Activated CD4-positive, alpha-beta memory T cell treated with anti-CD3 and anti-CD28 coated beads for 36 hours (primary cell): ENCODE measurements at places on chromosomes 7 and 10. TPM values are rescaled to one million over a fixed set of nuclear protein-coding genes. Genes with fewer than 3 reads are reported as not detected.
A peak's percentile ranks its signal among the peaks of the same experiment; 100 is the strongest.

- DNase-seq: no peak
- H3K4me3 ChIP-seq: no peak overlapping the region
- H3K27me3 ChIP-seq: no peaks in the 10 kb centered on the region
- no peaks in the 10 kb centered on the region for H3K36me3 ChIP-seq
- no peak overlapping the region for H3K27ac ChIP-seq
These were observed 493.5 kb upstream of the GALNT17 start for GRCh38 chr7:70638158-70639107.

DNA sequence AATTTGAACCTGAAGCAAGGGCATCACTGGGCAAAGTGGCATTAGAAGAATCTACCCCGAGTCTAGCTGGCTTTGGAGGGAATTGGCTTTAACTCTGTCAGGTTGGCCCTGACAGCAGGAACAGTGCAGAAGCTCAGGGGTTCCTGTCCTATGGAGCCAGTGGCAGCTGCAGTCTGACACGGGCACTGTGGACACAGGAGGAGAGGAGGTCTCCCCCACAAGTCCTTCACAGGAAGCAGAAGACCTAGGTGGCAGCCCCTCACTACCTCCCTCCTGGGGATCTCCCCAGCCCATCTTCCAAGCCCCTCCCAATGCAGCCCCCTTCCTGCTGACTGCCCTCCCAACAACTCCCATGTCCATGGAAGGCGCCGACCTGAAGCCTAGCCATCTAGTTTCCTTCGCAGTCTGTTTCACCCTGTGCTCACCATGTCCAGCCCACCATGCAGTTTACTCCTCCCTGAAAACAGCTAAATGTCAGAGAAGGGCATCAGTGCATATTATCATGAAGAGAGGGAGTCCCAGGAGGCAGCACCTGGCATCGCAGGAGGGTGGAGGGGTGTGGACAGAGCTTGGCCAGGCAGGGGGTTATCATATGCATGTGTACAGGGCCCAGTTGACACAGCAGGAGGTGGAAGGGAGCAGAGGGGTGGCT lies 17.9 kb upstream of the GDF10 start:
- peaks cover 36% of the 10 kb centered on the region for H3K4me1 ChIP-seq
- no peaks in the 10 kb centered on the region for H3K36me3 ChIP-seq
- no peak for DNase-seq

DNA sequence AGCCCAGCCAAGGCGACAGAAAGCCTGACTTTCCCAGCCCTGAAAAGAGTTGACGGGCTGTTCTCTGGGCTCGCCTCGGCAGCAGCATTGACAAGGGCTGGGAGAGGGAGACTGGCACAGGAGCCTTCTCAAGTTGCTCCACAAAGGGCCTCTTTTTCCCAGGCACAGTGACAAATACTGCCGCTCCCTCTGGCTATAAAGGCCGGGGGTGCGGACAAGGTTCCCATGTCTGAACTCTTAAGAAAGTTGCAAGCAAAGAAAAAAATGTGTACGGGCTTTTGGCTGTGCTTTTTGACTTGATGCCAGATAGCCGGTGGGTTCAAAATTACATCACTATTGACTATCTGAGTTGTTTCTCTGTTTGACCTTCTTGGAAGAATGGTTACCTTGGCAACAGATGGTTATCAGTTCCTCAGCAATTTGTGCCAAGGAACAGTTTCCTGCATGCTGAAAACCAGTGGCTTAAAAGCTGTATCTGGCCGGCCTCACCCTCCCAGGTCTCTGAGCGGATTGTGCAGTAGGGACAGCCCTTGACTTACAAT lies 115.9 kb upstream of the EEPD1 start:
- H3K4me3 ChIP-seq: no peak overlapping the region
- H3K27ac ChIP-seq: no peak overlapping the region
- no peaks in the 10 kb centered on the region for H3K27me3 ChIP-seq
- no peaks in the 10 kb centered on the region for H3K36me3 ChIP-seq
- H3K4me1 ChIP-seq: peaks cover 6% of the 10 kb centered on the region
- DNase-seq: no peak

GRCh38 chr7:44294325-44295069 lies 30.9 kb downstream of the CAMK2B start:
- DNase-seq: no peak
- no peaks in the 10 kb centered on the region for H3K4me1 ChIP-seq
- H3K27ac ChIP-seq: no peak overlapping the region
- peaks cover 32% of the 10 kb centered on the region for H3K27me3 ChIP-seq

GRCh38 chr7:88835147-88835728 lies 39.7 kb upstream of the TEX47 start:
- H3K36me3 ChIP-seq: no peaks in the 10 kb centered on the region
- no peak for DNase-seq
- no peaks in the 10 kb centered on the region for H3K4me1 ChIP-seq
- H3K27me3 ChIP-seq: no peaks in the 10 kb centered on the region

GRCh38 chr10:101493249-101493648 lies 94.8 kb downstream of the POLL start:
- H3K36me3 ChIP-seq: no peaks in the 10 kb centered on the region
- no peaks in the 10 kb centered on the region for H3K27me3 ChIP-seq
- H3K4me3 ChIP-seq: no peak overlapping the region
- no peaks in the 10 kb centered on the region for H3K4me1 ChIP-seq

DNA sequence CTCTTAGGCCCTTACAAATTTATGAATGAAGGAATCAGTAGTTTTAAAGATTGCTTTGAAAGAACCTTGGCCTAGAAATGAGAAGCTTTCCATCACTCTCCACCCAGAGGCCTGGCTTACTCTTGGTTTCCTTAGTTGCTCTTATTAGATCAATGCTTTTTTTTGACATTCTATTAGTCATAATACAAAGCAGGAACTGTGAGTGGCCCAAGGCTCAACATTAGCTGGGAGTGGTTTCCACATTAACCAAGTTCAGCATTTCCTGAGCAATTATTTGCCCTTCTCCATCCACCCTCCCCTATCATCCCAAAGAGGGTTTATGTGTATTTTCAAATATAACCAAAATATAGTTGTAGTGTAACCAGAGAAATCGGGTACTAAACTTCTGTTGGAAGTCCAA lies 103.4 kb upstream of the FAM204A start:
- no peaks in the 10 kb centered on the region for H3K36me3 ChIP-seq
- DNase-seq: no peak
- H3K4me1 ChIP-seq: no peaks in the 10 kb centered on the region
- peaks cover 23% of the 10 kb centered on the region for H3K27me3 ChIP-seq
- H3K4me3 ChIP-seq: no peak overlapping the region

GRCh38 chr10:30189238-30189580 lies 129.8 kb upstream of the JCAD start:
- H3K4me1 ChIP-seq: peaks cover 5% of the 10 kb centered on the region
- H3K4me3 ChIP-seq: no peak overlapping the region
- H3K27me3 ChIP-seq: no peaks in the 10 kb centered on the region
- DNase-seq: no peak
- no peaks in the 10 kb centered on the region for H3K36me3 ChIP-seq

DNA sequence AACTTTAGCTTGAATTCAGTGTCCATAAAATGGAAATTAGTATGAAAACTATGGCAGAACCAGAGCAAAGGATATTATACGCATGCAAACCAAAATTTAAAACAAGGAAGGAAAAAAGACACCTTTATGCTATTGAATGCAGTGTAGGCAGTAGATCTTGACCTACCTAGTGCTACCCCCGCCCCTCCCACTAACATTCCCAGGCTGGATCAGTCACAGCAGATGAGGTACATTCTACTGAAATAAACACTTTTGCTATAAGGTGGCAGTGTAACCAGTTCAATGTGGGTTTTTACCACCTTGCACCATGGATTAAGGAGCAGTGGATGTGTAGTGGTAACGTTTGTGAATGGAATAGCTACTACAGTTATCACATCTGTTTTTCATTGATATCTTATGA lies 27.9 kb downstream of the SRI start:
- H3K4me1 ChIP-seq: no peaks in the 10 kb centered on the region
- DNase-seq: no peak
- no peaks in the 10 kb centered on the region for H3K36me3 ChIP-seq
- H3K27ac ChIP-seq: no peak overlapping the region
- H3K27me3 ChIP-seq: no peaks in the 10 kb centered on the region

- H3K4me1 ChIP-seq: no peaks in the 10 kb centered on the region
- no peak overlapping the region for H3K27ac ChIP-seq
- H3K27me3 ChIP-seq: no peaks in the 10 kb centered on the region
- peaks cover 10% of the 10 kb centered on the region for H3K36me3 ChIP-seq
These were observed 63.3 kb upstream of the LRRC17 start for GRCh38 chr7:102849538-102849937.

DNA sequence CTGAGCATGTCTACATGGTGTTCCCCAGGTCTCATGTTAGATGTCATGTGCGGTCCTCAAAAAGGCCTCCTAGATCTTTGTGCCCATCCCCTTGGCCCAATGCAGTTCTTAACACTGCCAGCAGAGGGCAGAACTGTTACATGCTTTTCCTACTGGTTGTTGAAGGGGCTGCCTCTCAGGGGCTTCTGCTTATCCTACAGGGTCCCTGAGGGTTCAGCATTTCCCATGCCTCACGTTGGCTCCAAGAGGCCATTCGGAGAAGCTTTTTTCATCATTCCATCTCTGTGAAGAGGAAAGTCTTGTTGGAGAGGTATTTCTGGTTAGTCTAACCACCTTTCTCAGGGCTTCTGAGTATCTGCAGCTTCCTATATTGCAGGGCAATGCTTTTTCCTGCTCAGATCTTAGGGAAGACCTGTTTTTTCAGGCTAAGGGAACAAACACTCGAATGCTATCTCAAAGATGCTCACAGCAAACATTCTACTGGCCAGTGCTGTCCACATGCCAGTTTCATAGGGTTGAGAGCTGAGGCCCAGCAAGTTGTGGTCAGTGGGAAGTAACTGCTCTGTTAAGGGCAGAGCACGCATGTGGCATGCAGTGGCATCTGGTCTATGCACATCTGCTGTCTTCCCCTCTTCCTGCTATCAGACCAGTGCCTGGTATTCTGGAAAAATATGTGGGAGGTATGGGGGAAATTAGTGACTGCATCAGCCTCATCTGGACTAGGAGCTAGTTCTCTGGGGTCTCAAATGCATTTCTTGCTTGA lies 31.5 kb downstream of the MBL2 start:
- H3K36me3 ChIP-seq: no peaks in the 10 kb centered on the region
- DNase-seq: peak; percentile 39
- H3K4me1 ChIP-seq: no peaks in the 10 kb centered on the region
- H3K27ac ChIP-seq: no peak overlapping the region
- no peak overlapping the region for H3K4me3 ChIP-seq

GRCh38 chr10:11936389-11937152 lies 106.0 kb downstream of the UPF2 start:
- no peak overlapping the region for H3K27ac ChIP-seq
- peaks cover 7% of the 10 kb centered on the region for H3K36me3 ChIP-seq
- no peak overlapping the region for H3K4me3 ChIP-seq
- H3K27me3 ChIP-seq: no peaks in the 10 kb centered on the region

- H3K36me3 ChIP-seq: peaks cover 21% of the 10 kb centered on the region
- DNase-seq: no peak
- no peaks in the 10 kb centered on the region for H3K4me1 ChIP-seq
These were observed 117.5 kb downstream of the NSUN6 start for GRCh38 chr10:18533896-18534295.

- no peak for DNase-seq
- H3K27ac ChIP-seq: no peak overlapping the region
- H3K36me3 ChIP-seq: no peaks in the 10 kb centered on the region
- H3K27me3 ChIP-seq: peaks cover 3% of the 10 kb centered on the region
- no peak overlapping the region for H3K4me3 ChIP-seq
These were observed 107.4 kb downstream of the PARD3 start for GRCh38 chr10:34707656-34708055.

GRCh38 chr10:69891057-69891617 lies 89.4 kb downstream of the COL13A1 start:
- H3K27ac ChIP-seq: no peak overlapping the region
- no peak for DNase-seq
- no peaks in the 10 kb centered on the region for H3K36me3 ChIP-seq
- H3K4me3 ChIP-seq: no peak overlapping the region
- H3K4me1 ChIP-seq: no peaks in the 10 kb centered on the region

GRCh38 chr10:88819290-88819689 lies 16.8 kb downstream of the LIPM start:
- H3K27ac ChIP-seq: no peak overlapping the region
- H3K4me1 ChIP-seq: peaks cover 17% of the 10 kb centered on the region
- no peak overlapping the region for H3K4me3 ChIP-seq
- DNase-seq: no peak

DNA sequence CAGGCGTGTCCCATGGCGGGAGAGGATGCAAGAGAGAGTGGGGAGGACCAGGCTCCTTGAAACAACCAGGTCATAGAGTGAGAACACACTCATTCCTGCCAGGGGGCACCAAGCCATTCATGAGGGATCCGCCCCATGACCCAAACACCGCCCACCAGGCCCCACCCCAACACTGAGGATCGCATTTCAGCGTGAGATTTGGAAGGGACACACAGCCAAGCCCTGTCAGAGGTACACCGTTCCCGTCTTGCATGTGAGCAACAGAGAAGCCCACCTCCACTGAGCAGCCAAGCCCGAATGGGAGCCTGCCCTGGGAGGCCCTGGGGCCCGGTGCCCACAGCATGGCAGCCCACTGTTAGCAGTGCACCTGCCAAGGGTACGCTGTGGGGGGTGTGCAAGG lies 7.9 kb upstream of the ARPC1B start:
- peaks cover 32% of the 10 kb centered on the region for H3K36me3 ChIP-seq
- no peak overlapping the region for H3K4me3 ChIP-seq
- H3K4me1 ChIP-seq: peaks cover 5% of the 10 kb centered on the region
- no peak for DNase-seq

DNA sequence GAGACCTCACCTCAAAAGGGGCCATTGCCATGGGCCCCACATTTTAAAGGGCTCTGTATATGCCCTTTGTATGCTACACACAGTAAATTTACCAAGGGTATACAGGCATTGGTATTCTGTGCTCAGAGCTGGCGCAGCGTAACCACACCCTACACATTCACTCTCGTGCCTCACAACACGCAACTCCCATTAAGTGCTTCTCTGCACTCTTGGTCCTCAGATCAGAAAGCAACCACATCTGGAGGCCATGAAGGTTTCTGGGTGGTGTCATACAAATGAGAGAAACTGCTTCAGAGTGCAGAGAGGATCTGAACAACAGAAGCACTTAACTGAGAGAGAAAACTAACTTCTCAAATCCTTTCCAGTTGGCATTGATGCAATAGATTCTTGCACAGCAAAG lies 9.4 kb upstream of the CACUL1 start:
- H3K36me3 ChIP-seq: no peaks in the 10 kb centered on the region
- no peaks in the 10 kb centered on the region for H3K27me3 ChIP-seq
- H3K4me1 ChIP-seq: no peaks in the 10 kb centered on the region

GRCh38 chr10:58833771-58834561 lies 321.3 kb downstream of the BICC1 start:
- no peaks in the 10 kb centered on the region for H3K36me3 ChIP-seq
- no peaks in the 10 kb centered on the region for H3K27me3 ChIP-seq
- DNase-seq: no peak
- H3K27ac ChIP-seq: no peak overlapping the region

GRCh38 chr10:200405-200804 lies 65.2 kb downstream of the ZMYND11 start:
- no peak overlapping the region for H3K4me3 ChIP-seq
- H3K27ac ChIP-seq: no peak overlapping the region
- H3K27me3 ChIP-seq: no peaks in the 10 kb centered on the region

SPDYE2B gene
- total RNA-seq: not detected

PRXL2A gene
- total RNA-seq: 9.5 TPM

PTPN20 gene
- total RNA-seq: 1.5 TPM

NUTM2B gene
- total RNA-seq: 0.56 TPM

SLC13A1 gene
- total RNA-seq: not detected

TET1 gene
- total RNA-seq: 0.43 TPM

TMEM130 gene
- not detected for total RNA-seq

POLR2J2 gene
- total RNA-seq: 5.0 TPM
